Hematopoietic multipotent progenitor cell treated with erythropoietin and hydrocortisone succinate and interleukin-3 and kit ligand, for 6 days (in vitro differentiated cells): ENCODE measurements at places on chromosomes 3 and 15.

DNA sequence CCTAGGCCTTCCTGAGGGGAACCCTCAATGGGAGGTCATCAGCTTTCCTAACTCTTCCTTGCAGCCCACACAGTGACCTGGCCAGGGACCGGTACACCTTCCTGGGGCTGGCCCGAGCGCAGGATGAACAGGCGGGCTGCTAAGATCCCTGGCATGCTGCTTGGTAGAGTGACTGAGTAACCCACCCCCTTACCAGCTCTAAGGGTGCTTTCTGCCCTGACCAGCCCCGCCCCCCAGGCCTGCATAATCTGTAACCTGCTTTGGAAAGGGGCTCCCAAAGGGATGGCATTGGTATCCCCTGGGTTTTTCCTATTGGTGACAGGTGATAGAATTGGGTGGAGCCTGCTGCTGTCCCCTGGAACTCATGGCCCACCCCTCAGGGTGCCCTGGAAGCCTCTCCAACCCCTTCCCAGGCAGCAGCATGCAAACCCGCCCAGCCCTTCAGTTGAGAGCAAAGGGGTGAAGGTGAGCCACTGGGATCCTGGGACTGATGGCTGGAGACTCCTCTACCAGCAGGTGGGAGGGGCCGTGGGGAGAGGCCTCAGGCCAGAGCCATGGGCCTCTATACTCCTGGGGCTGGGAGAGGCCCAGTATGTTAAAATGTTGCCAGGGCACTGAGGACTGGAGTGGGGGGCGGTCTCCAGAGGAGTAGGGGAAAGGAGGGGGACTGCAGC is 11.1 kb upstream of the KIF7 start:
- DNase-seq = no peak

DNA sequence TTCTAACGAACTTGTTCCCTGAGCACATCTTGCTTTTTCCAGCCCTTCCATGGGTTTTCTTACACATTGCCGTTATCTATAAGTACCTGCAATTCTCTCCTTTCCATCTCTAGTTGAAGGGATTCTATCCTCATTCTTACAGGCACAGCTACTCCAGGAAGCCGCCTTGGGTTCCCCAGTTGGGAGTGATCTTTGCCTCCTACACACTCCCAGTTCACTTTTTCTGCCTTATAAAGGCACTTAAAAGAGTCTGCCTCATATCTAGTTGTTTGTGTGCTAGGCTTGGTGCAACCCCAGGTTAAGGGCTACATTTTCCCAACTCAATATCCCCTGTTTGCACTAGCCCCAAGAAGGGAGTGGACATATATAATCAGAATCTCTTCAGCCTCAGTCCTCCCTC is 44.0 kb upstream of the IREB2 start:
- DNase-seq = no peak

DNA sequence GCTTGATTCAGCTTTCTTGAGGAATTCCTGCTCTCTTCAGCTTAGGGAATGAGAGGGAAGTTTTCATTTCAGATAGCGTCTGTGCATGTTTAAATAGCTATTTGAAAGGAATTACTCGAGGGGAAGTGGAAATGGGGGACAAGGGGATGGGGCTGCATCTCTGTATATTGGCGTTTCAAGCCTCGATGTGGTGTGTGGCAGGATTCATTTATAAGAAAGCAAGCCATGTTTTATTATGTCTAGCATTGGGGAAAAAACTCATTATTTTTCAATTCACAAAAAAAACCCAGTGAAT is 1.0 kb downstream of the ATP2C1 start:
- DNase-seq = peak; percentile 21

DNA sequence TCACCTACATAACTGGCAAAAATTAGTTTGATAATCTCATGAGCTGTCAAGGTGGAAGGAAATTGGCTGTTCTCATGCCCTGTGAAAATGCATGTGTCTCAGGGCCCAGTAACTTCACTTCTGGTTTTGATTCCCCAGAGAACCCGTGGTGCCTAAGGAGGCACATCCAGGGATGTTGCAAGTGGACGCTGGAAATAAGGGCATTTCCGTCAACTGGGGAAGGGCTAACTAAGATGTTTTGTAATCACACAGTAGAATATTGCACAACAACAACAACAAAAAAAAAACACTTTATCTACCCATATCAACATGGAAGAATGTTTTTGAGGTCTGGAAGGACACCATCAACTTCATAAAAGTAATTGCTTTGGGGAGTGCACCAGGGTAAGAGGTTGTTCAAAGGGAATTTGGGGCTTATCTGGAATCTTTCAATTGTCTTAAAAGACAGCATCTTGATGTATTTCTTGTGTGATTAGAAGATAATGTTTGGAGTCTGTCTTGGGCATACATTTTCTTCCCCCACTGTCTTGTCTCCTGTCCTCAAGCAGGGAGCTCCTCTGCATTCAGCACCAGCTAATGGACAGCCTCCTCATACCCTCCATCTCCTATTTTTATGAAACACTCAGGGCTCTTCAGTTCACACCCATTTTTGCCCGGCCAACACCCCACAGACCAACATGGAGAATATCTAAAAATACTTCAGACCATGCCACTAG is 37.2 kb upstream of the PRR20G start:
- no peak for DNase-seq

DNA sequence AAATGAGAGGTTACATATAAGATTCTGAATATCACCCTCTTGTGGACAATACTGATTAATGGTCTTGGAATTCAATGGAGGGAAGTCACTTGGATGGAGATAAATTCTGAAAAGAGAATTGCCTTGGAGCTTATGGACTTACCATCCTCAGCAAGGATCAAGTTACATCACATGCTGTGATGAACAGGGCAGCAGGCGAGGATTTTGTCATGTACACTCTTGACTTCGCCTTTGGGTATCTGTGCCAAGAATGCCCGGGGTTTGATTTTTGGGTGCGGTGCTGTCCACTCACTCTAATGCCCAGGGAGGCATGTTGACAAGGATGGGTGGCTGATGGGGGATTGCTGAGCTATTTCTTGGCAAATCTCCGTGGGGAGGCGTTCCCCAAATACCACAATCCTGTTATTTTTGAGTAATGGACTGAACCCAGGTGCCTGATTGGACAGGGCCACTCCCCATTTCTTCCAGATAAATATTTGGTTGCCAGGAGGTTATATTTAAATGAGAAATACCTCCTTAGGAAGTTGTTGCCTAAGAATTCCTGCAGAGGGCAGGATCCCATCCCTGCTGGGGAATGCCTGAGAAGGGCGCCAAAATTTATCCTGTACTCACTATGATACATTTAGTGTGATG is 96.3 kb downstream of the TPRG1 start:
- peak; percentile 5 for DNase-seq

DNA sequence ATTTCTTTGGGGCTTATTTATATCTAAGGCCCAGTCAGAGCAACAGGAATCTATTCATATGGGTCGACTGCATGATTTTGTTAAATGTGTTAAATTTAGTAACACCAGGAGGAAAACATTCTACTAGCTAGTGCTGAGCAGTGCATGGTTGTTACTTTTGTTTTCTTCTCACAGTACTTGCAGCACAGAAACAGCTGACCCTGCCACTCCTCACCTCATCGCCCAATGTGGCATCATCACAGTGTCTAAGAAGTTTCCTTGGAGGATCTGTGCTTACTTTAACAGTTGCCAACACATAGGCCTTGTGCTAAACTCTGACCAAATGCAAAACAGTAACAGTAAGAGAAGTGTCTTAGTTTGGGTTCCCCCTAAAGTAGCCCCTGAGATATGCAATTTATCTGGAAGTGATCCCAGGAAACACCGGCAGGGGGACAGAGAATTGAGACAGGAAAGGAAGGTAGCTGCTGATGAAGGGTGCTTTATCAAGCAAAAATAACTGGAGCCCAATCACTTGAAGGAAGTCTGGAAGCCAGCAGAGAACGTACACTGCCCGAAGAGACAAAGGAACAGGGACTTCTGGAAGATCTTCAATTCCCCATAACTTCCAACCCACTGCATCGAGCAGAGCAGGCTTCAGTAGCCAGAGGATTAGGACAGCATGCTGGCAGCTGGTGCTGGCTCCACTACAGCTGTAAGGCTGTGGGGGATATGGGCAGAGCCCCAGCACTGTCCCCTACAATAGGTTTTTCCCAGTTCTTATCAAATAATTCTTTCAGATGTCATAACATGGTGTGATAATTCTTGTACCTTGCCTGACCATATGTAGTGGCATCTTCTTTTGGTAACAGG is 36.0 kb upstream of the ULK4 start:
- DNase-seq = peak; percentile 46

- no peak for DNase-seq
Measured at GRCh38 chr3:2872884-2873283, 237.3 kb downstream of the IL5RA start.
